ENCODE measurements at places on chromosomes 2 and 18.
A peak's percentile ranks its signal among the peaks of the same experiment; 100 is the strongest.

- no peak for DNase-seq
These were observed 108.3 kb downstream of the ATL2 start for GRCh38 chr2:38268691-38269327.

GRCh38 chr2:145563741-145564615, 1044.1 kb upstream of the ZEB2 start:
- DNase-seq: no peak

- no peak for DNase-seq
These were observed 290.8 kb downstream of the PRKCE start for GRCh38 chr2:45942237-45942738.

DNA sequence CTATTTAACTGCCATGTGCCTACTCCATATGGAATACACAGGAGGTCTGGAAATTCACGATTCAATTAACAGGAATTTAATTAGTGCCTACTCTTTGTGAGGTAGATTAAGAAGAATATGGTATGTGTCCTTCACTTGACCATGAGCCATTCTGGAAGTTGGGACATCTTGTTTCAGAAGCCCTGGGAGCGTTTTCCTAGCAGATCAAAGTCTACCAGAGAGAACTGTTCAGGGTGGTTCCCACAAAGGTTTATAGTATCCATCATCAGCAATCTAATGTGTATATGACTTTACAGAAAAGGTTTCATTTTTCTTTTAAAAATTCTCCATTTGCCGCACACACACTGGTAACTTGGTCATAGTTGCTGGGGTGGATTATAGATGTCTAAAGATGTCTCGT, 159.1 kb downstream of the LRRTM1 start:
- no peak for DNase-seq

GRCh38 chr2:121002597-121002996, 266.9 kb downstream of the GLI2 start:
- no peak for DNase-seq

GRCh38 chr2:62760026-62760425, 54.5 kb downstream of the EHBP1 start:
- DNase-seq: no peak

- DNase-seq: no peak
These were observed 124.7 kb upstream of the ZNF516 start for GRCh38 chr18:76619621-76620315.

DNA sequence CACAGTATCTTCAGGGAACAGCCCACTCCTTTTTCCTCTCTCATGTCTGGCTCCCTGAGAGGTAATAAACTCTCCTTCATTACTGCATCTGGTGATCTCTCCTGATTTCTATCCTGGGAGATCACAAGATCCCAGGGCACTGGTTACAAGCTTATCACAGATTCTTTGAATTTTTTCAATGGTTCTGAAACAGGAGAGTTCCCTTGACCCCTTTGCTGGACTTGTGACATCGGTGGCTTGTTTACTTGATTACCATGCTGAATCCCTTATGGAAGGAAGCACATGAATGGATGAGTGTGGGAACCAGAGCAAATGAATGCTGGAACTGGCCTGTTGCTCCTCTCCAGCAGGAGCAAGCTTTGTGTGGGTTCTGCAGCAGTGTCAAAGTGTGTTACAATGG, 67.2 kb upstream of the HNMT start:
- DNase-seq: no peak

DNA sequence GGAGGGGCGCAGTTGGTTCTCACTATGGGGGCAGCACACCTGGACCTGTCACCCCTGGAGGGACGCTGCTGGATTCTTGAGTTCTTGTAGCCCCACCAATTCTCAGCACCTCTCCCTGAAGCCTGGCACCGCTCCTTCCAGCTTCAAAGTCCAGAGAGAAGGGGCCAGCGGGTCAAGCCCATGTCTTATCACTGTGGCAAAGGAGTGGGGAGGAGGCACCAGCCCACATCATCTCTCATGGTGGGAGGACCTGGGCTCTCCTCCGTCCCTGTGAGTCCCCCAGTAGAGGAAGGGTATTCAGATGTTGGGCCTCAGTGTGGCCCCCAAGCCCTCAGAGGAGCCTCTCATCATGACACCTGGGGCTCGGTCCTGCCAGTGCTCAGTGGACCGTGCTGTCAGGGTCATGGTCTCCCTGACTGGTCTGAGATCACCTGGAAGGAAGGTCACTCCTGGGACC, 67.4 kb downstream of the HS1BP3 start:
- no peak for DNase-seq

- DNase-seq: no peak
These were observed 140.5 kb downstream of the ZNF236 start for GRCh38 chr18:76962851-76963250.

GRCh38 chr18:2971741-2972552, 41.0 kb downstream of the LPIN2 start:
- DNase-seq: peak; percentile 43

- no peak for DNase-seq
These were observed 52.7 kb upstream of the NCK2 start for GRCh38 chr2:105691947-105692390.

- DNase-seq: no peak
These were observed 28.6 kb downstream of the PROKR1 start for GRCh38 chr2:68671961-68672360.

DNA sequence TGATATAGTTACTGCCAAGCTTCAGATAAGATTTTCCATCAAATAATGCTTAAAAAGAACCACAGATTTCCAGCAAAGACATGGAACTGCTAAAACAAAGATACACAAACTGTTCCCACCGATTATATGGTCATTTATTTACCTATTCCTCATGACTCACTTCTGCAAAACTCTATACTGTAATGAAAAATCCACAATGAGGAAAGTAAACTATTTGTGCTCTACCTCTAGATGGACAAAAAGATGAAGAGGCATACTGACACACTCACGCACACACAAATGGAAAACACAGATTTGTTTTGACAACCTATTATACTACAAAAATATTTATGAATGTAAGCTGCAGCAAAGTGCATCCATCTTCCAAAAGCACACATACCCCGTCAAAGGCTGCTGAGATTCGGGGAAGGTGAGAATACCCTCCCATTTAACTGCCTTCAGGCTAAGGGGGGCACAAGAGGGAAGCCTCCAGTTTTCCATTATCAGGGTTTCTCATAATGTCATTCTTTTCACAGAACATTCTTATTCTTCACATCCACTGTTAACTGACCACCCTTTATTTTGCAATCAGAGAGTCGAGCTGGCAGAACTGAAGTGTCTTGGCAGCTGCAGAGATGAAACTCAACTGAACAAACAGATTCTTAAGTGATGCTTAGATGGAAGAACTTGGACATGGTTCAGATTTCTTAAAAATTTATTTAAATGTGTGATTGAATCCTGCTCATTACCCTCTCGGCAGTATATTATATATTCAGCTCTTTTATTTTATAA, 115.9 kb upstream of the TANK start:
- DNase-seq: no peak

GRCh38 chr2:165582863-165583506, 113.5 kb downstream of the CSRNP3 start:
- no peak for DNase-seq

DNA sequence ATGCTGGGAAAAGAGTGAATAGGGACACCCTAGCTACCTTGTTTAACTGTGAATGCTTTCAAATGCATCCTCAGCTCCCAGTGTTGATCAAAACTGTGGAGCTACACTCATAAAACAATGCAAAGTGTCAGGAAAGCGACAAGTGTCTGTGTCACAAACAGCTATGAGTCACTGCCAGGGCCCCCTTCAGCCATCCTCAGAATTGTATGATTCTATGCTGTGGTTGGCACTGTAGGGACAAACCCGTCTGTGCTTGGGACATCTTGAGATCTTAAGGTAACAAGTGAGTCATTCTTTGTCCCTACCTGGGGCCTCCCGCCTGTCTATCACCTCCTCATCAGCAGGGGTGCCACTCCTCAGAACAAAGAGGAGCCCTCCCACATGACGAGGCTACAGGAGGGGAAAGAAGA, 42.4 kb downstream of the KLF7 start:
- DNase-seq: peak; percentile 18

Measured in stimulated activated CD8-positive, alpha-beta memory T cell treated with anti-CD3 and anti-CD28 coated beads, Interleukin-7, amount 100 ng/mL, for 1 hour (primary cell).